CD14-positive monocyte (primary cell): ENCODE measurements at places on chromosomes 3 and 15. TPM values are rescaled to one million over a fixed set of nuclear protein-coding genes. Genes with fewer than 3 reads are reported as not detected.

DNA sequence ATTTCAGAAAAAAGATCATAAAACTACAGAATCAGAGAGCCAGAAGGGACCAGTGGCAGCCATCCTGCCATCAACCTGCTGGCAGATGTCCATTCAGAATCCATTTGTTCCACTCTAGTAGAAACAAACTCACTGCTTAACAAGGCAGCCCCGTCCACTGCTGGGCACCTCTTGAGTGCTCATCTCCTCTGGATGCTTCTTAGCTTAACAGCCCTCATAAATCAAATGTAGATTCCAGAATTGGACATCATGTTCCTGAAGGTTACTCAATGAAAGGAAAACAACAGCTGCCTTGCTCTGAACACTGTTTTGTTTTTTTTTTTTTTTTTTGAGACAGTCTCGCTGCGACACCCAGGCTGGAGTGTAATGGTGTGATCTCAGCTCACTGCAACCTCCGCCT lies 37.3 kb downstream of the ABCC5 start:
- DNase-seq: no peak

- DNase-seq: no peak
These were observed 372.0 kb upstream of the ICE2 start for GRCh38 chr15:60850903-60851302.

DNA sequence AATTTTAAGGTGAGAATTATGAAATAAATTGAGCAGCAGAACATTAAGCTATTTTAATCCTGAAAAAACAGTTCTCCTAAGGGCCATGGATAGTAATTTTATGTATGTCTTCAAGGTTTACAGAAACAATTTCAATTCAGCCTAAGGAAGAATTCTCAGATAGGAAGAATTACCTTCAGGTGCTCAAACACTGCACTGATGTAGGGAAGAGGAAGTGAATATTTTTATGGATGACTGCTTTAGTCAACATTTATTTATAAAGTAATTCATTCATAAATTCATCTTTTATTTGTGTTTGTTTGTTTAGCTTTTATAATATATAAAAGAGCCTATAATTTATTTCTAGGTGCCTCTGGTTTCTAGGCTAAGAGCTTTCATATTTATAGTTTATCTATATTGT lies 620.7 kb downstream of the NAALADL2 start:
- no peak for DNase-seq

Gene MESP2
- 0.05 TPM in 1 of 2 replicates, not detected in the other for polyA plus RNA-seq

Gene TTLL13
- polyA plus RNA-seq: 0.08 TPM
